Bronchial smooth muscle cell (primary cell): ENCODE measurements at places on chromosomes 11 and 22. TPM values are rescaled to one million over a fixed set of nuclear protein-coding genes. Genes with fewer than 3 reads are reported as not detected.

The CADM1 gene
- total RNA-seq = 0.26 and 4.6 TPM in 2 replicates

The FGF19 gene
- not detected in 2 replicates for total RNA-seq

The SCARF2 gene
- 13.9 and 15.8 TPM in 2 replicates for total RNA-seq

The C11orf21 gene
- total RNA-seq = under 0.01 TPM in 1 of 2 replicates, not detected in the other

The IFTAP gene
- 39.6 and 46.8 TPM in 2 replicates for total RNA-seq

The SCGB1C1 gene
- not detected in 2 replicates for total RNA-seq

The GAL gene
- 0.09 and 0.47 TPM in 2 replicates for total RNA-seq
